ENCODE measurements at places on chromosomes 5 and 9.

DNA sequence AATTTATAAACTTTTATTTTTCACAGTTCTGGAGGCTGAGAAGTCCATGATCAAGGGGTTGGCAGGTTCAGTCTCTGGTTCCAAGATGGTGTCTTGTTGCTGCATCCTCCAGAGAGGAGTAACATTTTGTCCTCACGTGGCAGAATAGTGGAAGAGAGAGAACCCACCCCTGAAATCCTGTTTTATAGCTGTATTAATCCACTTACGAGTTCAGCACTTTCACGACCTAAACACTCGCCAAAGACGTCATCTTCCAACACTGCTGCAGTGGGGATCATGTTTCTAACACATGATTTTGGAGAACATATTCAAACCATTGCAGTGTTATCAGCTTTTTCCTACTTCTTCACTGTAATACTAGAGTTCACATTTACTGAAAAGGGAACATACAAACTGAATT, 233.0 kb upstream of the ATP10B start:
- no peak for DNase-seq

GRCh38 chr9:90579181-90579580, 63.4 kb downstream of the DIRAS2 start:
- DNase-seq = no peak

DNA sequence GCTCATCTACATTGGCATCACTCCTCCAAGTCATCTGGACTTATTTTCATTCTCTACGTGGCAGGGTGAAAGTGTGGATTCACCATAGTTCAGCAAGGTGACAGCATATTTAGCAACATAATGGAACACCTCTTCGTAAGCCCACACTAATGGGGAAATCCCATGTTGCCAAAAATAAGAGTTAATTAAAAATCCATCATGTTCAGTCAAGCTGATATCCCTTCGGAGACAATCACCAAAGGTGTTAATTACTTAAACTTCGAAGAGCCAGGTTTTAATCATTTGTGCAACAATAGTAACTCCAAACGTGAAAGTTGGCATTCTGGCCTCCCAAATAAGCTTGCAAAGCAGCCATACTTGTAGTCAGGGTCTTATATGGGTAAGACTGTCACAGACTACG, 242.9 kb downstream of the NSG2 start:
- no peak for DNase-seq

GRCh38 chr9:94665613-94666012, 26.3 kb upstream of the FBP1 start:
- DNase-seq = no peak

DNA sequence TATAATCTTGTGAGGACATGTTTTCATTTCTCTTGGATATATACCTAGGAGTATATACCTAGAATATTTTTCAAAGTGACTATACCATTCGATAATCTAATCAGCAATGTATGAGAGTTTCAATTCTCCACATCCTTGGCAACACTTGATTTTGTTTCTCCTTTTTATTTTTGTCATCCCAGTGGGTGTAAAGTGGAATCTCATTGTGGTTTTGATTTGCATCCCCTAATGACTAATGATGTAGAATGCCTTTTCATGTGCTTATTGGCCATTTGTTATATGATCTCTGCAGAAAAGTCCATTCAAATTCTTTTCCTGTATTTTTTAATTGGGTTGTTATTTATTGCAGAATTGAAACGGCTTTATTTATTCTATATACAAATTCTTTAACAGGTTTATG, 15.2 kb downstream of the ZCCHC9 start:
- DNase-seq = no peak

DNA sequence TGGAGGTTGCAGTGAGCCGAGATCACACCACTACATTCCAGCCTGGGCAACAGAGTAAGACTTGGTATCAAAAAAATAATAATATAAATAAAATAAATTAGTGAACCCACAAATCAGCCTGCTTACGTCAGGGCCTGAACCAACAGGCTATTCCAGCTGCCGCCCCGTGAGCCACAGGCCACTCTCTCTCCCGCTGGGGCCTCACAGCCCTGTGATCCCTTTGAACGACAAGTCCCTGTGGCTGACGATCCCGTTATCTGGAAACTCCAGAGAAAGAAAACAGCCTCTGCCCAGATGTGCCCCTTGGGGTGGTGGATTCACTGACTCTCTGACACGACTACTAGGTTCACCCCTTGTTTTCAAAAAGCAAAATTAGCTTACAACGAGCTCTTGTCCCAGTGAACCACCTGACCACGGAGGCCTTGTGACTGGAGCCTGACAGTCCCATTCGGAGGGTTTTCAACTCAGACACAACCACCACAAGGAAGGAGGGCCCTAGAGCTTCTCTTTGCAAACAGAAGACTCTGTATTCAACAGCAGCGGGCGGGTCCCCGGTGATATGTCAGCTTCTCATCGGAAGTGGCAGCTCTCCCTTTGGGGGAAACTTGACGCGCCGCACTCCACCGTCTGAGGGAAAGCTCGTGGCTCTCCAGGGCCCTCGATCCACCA, 4.4 kb upstream of the DIPK1B start:
- no peak for DNase-seq

- DNase-seq = no peak
Measured at GRCh38 chr5:111135946-111136345, 43.8 kb downstream of the WDR36 start.

DNA sequence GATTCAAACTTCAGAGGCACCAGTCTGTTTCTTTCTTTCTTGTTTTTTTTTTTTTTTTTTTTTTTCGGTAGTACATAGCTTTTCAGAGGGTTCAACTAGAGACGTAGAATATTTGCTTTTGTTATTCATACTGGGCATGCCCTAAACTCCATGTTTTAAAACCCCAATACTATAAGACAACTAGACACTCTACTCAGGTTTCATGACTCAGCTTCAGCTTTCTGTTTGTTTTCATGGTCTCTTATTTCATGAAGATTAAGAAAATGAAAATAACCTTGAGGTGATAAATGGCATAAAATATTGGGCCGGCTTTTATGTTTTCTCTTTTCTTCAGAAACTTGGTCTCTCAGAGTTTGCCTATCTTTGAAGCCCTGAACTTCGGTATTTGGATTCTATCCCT, 2126.3 kb upstream of the ACO1 start:
- DNase-seq = no peak

DNA sequence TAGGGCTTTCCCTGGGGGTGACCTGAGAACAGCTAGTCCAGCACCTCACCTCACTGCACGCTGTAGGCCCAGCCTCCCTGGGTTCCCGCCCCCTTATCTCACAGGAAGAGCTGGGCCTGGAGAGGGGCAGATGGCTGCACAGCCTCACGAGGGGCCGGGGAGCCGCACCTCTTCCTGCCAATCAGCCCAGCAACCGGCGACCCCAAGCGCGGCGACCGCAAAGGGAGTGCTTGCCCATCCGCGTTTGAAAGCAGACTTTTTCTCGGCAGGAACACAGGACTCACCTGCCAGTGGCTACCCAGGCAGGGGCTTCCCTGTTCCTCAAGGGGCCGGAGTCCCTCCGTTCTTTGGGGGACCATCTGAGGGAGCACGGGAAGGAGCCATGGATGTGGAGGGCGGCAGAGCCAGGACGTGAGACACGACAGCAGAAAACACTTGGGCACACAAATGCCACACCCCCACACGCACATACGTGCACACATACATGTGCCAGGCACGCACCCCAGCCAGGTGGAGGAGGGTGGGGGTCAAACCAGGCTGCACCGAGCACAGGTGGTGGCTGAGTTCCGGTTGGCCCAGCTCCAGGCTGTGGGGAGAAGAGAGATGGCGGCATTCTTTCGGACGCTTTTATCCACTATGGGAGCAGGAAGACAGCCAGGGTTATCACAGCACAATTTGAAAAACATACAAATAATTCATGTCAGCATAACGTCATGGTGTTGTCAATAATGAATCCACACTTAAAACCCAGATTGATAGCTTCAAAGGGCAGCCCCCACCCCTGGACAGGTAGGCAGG, 11.3 kb downstream of the TMEM250 start:
- DNase-seq = no peak

DNA sequence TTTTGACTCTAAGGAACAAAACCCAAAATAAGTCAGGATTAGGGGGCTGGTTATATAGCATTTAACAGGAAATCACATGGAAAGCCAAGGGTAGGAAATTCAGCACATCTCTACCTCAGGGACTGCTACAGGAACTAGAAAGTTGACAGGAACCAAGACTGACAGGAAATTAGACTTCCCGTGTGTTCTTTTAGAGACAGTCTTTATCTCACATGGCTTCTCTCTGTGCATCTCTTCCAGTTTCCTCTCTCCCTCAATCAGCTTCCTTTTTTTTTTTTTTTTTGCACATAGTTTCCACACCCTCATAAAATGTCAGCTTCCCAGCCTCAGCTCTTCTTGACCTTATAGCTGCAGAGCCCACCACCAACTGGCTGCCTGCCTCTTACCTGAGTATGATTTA, 4.8 kb downstream of the RECK start:
- DNase-seq = no peak

GRCh38 chr5:58156973-58157701, 302.7 kb downstream of the PLK2 start:
- no peak for DNase-seq

- DNase-seq = no peak
Measured at GRCh38 chr5:145780982-145781381, 54.2 kb downstream of the PRELID2 start.

DNA sequence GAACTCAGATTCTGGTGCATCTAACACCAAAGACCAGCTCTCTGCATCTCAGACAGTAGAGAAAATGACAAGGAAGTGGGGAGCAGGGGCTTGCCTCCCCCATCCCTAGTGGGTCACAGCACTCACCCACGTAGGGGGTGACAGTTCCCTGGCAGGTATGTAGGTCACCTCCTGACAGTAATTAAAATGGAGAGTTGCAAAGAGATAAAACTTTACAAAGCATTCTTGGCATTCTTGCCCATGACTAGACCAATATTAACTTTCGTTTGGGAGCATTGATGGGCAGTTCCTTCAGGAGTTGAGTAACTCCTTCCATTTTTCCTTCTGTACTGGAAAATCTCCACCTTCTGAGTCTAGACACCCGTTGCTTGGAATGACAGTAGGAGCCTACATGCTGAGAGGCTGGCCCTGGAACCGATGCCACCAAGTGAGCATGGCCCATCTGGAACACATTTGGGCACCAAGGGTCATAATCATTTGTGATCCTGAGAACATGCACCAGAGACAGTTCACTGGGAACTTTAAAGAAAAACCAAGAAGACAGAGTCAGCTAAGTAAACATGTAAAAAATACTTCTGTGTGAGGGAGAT, 81.5 kb upstream of the MSX2 start:
- no peak for DNase-seq

- DNase-seq = no peak
Measured at GRCh38 chr9:81074221-81074620, 615.1 kb downstream of the TLE1 start.

GRCh38 chr5:109412981-109413402, 3.2 kb upstream of the PJA2 start:
- DNase-seq = no peak

- DNase-seq = no peak
Measured at GRCh38 chr9:1267141-1267570, 217.0 kb downstream of the DMRT2 start.

- DNase-seq = no peak
Measured at GRCh38 chr5:96924016-96924443, 11.8 kb upstream of the LNPEP start.

DNA sequence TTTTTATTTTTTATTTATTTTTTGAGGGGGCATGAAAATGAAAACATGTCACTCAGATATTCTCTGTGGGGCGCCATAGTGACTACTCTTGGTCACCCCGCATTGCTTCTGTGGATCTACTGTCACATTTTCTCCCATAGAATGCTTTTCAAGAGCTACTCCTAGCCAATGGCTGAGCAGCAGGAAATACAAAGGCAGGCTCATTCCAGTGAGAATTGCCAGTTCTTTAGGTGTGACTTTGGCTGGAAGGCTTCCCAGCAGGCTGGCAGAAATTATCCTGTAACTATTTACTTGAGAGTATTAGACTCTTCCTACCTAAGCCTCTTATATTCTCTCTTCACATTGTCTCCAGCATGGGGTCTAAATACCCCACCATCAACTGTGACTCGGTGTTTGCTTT, 21.0 kb upstream of the PTPRD start:
- DNase-seq = no peak

Data from stimulated activated CD8-positive, alpha-beta memory T cell treated with anti-CD3 and anti-CD28 coated beads, Interleukin-7, amount 100 ng/mL, for 24 hours (primary cell).